Daoy (cell line): ENCODE measurements at places on chromosomes 5 and 9. TPM values are rescaled to one million over a fixed set of nuclear protein-coding genes. Genes with fewer than 3 reads are reported as not detected.
A peak's percentile ranks its signal among the peaks of the same experiment; 100 is the strongest.

DNA sequence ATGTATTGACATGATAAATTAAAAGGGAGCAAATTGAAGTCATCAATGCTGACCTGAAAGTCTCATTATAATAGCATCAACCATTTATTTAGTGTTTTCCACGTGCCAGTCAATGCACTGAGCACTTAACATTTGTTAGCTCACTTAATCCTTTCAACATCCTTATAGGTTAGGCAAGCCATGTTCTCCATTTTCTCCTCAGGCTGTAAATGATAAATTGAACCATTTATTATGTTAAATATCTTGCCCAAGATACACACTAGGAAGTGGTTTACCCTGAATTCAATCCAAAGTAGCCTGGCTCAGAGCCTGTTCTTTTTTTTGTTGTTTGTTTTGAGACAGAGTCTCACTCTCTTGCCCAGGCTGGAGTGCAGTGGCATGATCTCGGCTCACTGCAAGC, 25.0 kb upstream of the SNX2 start:
- DNase-seq: no peak

GRCh38 chr5:138752951-138753793, at the start of gene CTNNA1:
Gene CTNNA1 (plus strand): TSS chr5:138753425. CDS start chr5:138781925, 28,500 bp downstream.
- peak; percentile 84 for DNase-seq

Gene AGXT2
- not detected in 2 replicates for total RNA-seq

Gene PCDH12
- total RNA-seq: 0.03 TPM in 1 of 2 replicates, not detected in the other

DNA sequence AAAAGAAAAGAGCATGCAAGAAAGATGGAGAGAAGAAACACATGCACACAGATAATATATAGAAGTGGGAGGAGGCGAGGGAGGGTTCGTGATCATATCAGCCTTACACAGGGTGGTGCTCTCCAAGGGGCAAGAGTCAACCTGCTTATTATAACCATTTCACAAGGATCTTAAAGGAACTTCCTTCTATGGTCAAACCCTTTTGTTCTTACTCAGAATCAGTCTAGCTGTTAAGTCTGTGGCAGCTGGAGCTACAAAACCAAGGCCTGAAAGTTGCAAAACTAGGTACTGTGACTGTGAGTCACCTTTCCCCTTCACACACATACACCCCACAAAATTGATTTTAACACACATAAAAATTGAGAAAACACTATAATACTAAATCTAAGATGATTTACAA, 18.5 kb upstream of the ERMP1 start:
- DNase-seq: peak; percentile 27

- no peak for DNase-seq
Observed at GRCh38 chr9:89350988-89351557, 32.8 kb downstream of the SECISBP2 start.
